ENCODE measurements at places on chromosomes 11 and 22. TPM values are rescaled to one million over a fixed set of nuclear protein-coding genes. Genes with fewer than 3 reads are reported as not detected.

DNA sequence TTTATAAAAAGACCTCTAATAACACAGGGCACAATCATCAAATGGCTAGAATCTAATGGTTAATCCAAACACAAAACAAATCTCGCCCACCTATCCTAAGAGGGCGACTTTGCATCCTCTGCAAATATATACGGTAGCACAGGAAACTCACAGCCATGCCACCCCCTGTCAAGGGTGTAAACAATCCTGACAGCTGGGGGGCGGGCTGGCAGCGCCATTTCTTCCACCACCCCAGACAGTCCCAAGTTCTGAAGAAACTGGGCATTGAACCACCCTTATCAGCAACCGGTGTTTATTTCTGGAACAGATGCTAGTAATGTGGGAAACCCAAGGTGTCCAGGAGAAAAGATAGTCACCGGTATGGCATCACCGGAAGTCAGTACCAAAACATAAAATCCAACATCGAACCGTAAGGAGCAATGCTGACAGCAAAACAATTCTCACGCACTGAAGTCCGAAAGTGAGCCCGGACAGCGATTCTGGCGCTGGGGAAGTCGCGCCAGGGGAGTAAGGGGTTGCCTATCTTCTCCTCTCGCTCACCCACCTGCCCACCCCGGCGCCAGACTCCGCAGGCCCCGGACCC, 825 bp downstream of the FBXO3 start:
- H3K27me3 ChIP-seq: no peaks in the 10 kb centered on the region
- H3K27ac ChIP-seq: peak overlapping the region; percentile 69
- DNase-seq: peak; percentile 52
- peak overlapping the region; percentile 73 for H3K4me3 ChIP-seq
- H3K4me1 ChIP-seq: peaks cover 36% of the 10 kb centered on the region

- H3K27me3 ChIP-seq: peaks cover 10% of the 10 kb centered on the region
- H3K36me3 ChIP-seq: no peaks in the 10 kb centered on the region
- H3K4me1 ChIP-seq: no peaks in the 10 kb centered on the region
- no peak overlapping the region for H3K4me3 ChIP-seq
These were observed 43.7 kb downstream of the OR8B12 start for GRCh38 chr11:124499711-124500110.

DNA sequence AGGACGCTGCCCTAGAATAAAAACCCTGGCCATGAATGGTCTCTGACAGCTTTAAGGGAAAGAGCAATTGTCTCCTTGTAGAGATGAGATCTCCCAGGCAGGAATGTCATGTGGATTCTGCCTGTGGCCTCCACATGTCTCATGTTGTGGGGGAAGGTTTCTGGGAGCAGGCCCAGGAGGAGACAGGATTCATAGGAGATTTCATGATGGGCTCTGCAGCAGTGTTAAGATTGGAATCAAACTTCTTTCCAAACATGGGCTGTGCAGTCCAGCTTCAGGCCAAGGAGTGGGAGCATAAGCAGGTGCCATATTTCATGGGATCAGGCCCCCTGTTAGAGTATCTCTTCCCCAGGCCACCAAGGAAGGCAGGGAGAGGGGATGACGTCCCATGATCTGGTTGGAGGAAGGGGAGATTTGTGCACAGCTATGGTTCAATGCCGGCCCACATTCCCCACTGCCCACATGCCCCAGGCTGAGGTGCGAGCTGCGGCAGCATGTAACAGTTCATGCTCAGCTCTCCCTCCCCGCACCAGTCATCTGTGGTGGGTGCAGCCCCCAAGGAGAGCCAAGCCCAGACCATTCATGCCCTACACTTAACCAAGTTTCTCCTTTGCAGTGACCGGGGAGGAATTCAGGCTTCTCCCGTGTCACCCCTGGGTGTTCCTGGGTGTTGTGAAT, 42.5 kb downstream of the LMO1 start:
- no peak for DNase-seq
- H3K27me3 ChIP-seq: peaks cover 7% of the 10 kb centered on the region
- H3K36me3 ChIP-seq: no peaks in the 10 kb centered on the region
- H3K27ac ChIP-seq: no peak overlapping the region

- H3K36me3 ChIP-seq: no peaks in the 10 kb centered on the region
- H3K27me3 ChIP-seq: no peaks in the 10 kb centered on the region
- DNase-seq: no peak
- H3K4me3 ChIP-seq: no peak overlapping the region
- no peaks in the 10 kb centered on the region for H3K4me1 ChIP-seq
- H3K27ac ChIP-seq: no peak overlapping the region
These were observed 173.7 kb downstream of the ADAMTS15 start for GRCh38 chr11:130622141-130622542.

The PDGFB gene
- 0.09 TPM for total RNA-seq

The PIWIL4 gene
- total RNA-seq: 2.5 TPM

- peaks cover 23% of the 10 kb centered on the region for H3K4me1 ChIP-seq
- no peaks in the 10 kb centered on the region for H3K36me3 ChIP-seq
- no peak for DNase-seq
- no peaks in the 10 kb centered on the region for H3K27me3 ChIP-seq
- no peak overlapping the region for H3K4me3 ChIP-seq
These were observed 55.6 kb downstream of the ARHGEF12 start for GRCh38 chr11:120391854-120392253.

The TNKS1BP1 gene
- total RNA-seq: 88.8 TPM

- H3K36me3 ChIP-seq: no peaks in the 10 kb centered on the region
- DNase-seq: peak; percentile 28
- no peak overlapping the region for H3K4me3 ChIP-seq
- no peaks in the 10 kb centered on the region for H3K27me3 ChIP-seq
- no peak overlapping the region for H3K27ac ChIP-seq
- H3K4me1 ChIP-seq: no peaks in the 10 kb centered on the region
These were observed 58.4 kb upstream of the PSMA1 start for GRCh38 chr11:14578541-14578956.

The MUC6 gene
- not detected for total RNA-seq

- H3K27me3 ChIP-seq: no peaks in the 10 kb centered on the region
- peak; percentile 88 for DNase-seq
- peak within 1 kb of the TSS; percentile 75 for H3K27ac ChIP-seq
- H3K36me3 ChIP-seq: peaks cover 12% of the 10 kb centered on the region
These were observed at the start of gene VWCE for GRCh38 chr11:61294717-61295595. Gene VWCE, minus strand, starts transcription at chr11:61295316. Its CDS starts 279 bp downstream, at chr11:61295037.

The RFPL2 gene
- not detected for total RNA-seq

DNA sequence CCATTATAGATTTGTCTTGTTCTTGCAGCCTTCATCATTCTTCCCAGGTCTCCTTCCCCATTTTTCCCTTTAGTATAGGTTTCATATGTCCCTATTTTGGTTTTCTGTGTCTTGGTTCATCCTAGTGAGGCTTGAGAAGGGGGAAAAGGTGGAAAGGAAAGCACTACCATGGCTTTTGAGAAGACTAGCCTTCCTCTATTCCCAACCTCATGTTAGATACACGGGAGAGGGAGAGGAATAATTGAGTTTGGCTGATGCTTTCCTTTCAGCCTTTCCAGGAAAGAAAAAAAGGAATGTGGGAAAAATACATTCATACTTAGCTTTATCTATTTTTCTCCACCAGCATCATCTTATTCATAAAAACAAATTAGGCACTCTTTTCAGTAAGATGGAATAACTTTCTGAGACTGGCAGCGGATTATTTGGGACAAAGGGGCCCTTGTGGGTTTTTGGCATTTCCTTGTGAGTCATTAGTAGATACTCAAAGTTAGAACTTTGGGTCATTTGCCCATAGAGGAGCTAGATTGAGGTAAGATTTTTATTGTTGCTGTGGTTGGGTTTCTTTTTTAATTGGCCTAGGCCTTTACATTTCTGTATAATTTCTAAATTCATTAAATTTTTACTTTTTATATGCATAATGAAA, 23.8 kb downstream of the CAPRIN1 start:
- no peak overlapping the region for H3K4me3 ChIP-seq
- H3K27ac ChIP-seq: peak overlapping the region; percentile 67
- H3K36me3 ChIP-seq: peaks cover 97% of the 10 kb centered on the region
- H3K27me3 ChIP-seq: no peaks in the 10 kb centered on the region

DNA sequence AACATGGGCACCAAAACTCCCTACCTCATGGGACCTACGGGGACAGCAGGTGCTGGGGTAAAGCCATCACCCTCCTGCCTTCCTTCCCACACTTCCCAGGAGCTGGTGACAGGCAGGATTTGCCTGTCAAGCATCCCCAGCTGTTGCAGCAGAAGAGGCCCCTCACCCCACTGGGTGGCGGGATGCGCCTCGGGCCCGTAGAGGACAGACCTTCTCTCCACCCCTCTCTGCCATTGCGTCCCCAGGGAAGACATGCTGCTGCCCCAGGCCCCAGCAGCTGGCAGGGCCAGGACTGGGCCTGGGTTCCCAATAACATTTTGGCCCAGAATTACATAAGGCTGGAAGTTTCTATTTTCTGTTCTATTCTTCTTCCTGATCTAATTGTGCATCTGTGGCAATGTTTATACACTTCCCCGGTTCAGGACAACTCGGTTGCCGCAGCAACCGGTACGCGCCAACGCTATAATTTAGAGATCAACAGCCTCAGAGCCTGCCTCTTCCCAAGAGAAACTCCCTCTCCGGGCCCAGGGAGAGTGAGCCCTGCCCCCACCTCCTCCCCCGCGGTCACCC, 25.4 kb downstream of the KCNJ4 start:
- no peak for DNase-seq
- no peaks in the 10 kb centered on the region for H3K27me3 ChIP-seq
- no peaks in the 10 kb centered on the region for H3K4me1 ChIP-seq
- no peak overlapping the region for H3K4me3 ChIP-seq
- no peak overlapping the region for H3K27ac ChIP-seq

DNA sequence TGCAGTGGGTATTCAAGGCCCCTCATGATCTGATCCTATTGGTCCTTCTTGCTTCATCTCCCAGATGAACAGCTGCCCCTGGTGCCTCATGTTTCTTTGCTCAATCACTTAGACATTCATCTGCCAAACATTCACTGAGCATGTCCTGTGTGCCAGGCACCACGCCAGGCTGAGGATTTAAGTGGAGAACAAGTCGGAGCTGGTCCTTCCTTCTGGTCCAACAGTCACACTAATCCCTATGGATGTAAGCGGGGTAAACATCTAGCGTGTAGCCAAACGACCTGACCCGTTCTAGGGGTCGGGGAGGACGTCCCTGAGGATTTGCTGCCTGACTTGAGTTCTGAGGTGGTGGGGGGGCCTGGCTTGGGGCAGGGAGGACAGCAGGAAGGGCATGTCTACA, 21.9 kb downstream of the ZMAT5 start:
- H3K4me3 ChIP-seq: no peak overlapping the region
- no peaks in the 10 kb centered on the region for H3K27me3 ChIP-seq
- H3K27ac ChIP-seq: no peak overlapping the region

The OR10A4 gene
- not detected for total RNA-seq

DNA sequence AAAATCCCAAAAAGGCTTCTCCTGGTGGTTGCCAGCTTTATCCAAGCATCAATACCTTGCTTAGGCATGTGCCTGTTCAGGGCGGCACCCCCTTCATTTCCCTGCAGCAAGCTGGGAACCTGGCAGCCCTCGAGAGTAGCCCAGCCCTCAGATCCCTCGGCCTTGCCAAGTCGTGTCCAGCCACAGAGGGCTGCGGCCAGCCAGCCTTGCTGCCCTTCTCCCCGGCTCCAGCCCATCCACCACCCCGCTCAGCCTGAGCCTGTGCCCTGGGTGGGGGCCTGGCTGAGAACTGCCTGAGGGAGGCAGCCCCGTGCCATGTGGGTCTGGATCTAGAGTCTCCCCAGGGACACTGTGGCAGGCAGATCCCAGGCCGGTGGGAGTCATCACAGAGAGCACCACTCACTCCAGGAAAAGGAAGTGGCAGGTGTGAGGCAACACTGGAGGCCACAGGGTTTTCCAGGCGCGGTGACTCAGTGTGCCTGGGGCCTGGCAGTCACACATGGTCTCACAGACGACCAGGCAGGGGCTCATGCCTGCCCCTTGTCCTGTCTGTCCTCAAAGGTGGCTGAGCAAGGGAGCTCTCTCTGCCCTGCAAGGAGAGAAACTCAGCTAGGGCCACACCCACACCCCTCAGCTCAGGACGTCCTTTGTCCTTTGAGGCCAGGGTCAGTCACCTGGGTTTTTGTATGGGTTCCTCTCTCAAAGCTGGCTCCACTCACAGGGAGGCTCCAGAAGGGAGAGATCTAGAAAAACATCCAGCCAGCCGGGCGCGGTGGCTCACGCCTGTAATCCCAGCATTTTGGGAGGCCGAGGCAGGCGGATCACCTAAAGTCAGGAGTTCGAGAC, 12.2 kb upstream of the CDC42BPG start:
- H3K27me3 ChIP-seq: no peaks in the 10 kb centered on the region
- peak overlapping the region; percentile 50 for H3K27ac ChIP-seq
- peaks cover 16% of the 10 kb centered on the region for H3K4me1 ChIP-seq
- no peak overlapping the region for H3K4me3 ChIP-seq
- no peaks in the 10 kb centered on the region for H3K36me3 ChIP-seq
- peak; percentile 62 for DNase-seq

DNA sequence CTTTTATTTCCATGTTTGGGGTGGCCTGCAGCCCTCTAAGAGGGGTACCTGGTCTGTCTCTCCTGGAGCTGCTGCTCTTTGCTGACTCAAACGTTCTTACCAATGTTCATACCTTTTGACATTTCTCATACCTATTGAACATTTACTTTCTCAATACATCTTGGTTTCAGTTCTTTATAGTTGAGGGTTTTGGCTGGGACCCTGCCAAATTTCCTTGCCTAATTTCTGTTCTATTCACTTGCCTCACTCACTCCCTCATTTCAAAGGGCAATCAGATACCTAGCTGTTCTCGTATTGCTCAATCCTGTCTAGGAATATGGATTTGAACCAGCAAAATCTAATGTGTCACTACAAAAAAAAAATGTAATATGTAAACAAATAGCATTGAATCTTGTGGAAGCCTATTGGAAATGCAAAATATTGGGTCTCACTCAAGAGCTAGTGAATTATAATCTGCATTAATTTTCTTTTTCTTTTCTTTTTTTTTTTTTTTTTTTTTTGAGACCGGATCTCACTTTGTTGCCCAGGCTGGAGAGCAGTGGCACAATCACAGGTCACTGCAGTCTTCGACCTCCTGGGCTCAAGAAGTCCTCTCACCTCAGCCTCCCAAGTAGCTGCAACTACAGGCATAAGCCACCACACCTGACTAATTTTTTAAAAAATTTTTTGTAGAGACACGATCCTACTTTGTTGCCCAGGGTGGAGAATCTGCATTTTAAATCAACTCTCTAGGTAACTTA, 7.5 kb downstream of the OR6M1 start:
- no peaks in the 10 kb centered on the region for H3K27me3 ChIP-seq
- no peak overlapping the region for H3K4me3 ChIP-seq
- DNase-seq: no peak

The OR52I2 gene
- total RNA-seq: not detected

- no peaks in the 10 kb centered on the region for H3K27me3 ChIP-seq
- peaks cover 4% of the 10 kb centered on the region for H3K4me1 ChIP-seq
- no peak for DNase-seq
- H3K27ac ChIP-seq: no peak overlapping the region
- no peak overlapping the region for H3K4me3 ChIP-seq
These were observed 10.8 kb upstream of the TCF20 start for GRCh38 chr22:42281284-42281683.

- no peaks in the 10 kb centered on the region for H3K4me1 ChIP-seq
- peaks cover 35% of the 10 kb centered on the region for H3K27me3 ChIP-seq
- H3K36me3 ChIP-seq: no peaks in the 10 kb centered on the region
- DNase-seq: no peak
These were observed 22.4 kb downstream of the DUSP8 start for GRCh38 chr11:1549338-1550330.

DNA sequence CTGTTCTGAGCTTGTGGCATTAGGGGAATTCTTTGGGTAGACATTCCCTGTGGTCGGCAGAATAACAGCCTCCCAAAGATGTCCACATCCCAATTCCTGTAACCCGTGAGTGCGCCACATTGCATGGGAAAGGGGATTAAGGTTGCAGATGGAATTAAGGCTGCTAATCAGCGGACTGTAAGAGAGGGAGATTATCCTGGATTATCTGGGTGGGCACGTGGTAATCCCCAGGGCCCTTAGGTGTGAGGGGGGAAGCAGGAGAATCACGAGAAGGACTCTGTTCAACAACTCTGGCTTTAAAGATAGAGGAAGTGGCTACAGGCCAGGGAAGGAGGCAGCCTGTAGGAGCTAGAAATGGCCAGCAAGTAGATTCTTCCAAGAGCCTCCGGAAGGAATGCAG, 16.0 kb downstream of the CACNG2 start:
- H3K27me3 ChIP-seq: peaks cover 3% of the 10 kb centered on the region
- no peak overlapping the region for H3K27ac ChIP-seq
- no peak for DNase-seq
